ENCODE measurements at places on chromosomes 2 and 18.

DNA sequence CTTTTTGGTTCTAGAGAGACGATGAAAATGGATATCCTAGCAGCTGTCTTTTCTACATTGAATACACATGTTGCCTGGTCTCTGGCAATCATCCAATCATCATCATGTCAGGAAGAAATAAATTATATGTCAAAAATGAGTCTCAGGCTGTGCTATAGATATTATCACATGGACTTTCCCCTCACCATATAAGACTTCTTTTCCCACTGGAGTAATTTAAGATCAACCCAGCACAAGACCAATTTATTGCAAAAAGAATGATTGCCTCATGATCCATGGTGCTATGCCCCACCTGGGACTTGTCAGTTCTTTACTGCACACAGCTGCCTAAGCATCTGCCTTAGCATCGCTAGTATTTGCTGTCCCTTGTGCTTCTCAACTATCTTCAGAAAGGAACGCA is 783.7 kb upstream of the TMEFF2 start:
- no peak for DNase-seq

GRCh38 chr2:124683536-124684428 is 658.7 kb downstream of the CNTNAP5 start:
- DNase-seq: no peak

GRCh38 chr2:85914922-85915321 is 26.1 kb upstream of the ST3GAL5 start:
- no peak for DNase-seq

DNA sequence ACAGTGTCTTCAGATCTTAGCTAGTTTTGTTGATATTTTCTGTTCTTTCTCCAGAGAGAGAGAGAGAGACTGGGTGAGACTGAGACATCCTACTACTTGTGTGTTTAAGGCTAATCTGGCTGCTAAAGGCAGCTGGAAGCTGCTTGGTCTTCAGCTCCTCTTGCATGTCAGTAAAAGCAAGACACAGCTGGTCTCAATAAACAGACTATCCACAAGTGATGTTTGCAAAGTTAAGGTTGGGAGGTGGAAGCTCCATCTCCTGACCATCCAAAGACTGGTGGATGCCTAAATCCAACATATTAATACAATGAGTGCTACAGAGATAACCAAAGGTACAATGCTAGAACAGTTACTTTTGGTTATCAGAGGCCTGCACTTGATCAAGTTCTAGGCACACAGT is 17.8 kb downstream of the ERFE start:
- DNase-seq: no peak

GRCh38 chr2:75041226-75041625 is 82.8 kb downstream of the POLE4 start:
- DNase-seq: no peak

- DNase-seq: no peak
These were observed 15.1 kb upstream of the WDR33 start for GRCh38 chr2:127826047-127826446.

GRCh38 chr18:54206447-54206846 is 18.0 kb downstream of the MBD2 start:
- no peak for DNase-seq

DNA sequence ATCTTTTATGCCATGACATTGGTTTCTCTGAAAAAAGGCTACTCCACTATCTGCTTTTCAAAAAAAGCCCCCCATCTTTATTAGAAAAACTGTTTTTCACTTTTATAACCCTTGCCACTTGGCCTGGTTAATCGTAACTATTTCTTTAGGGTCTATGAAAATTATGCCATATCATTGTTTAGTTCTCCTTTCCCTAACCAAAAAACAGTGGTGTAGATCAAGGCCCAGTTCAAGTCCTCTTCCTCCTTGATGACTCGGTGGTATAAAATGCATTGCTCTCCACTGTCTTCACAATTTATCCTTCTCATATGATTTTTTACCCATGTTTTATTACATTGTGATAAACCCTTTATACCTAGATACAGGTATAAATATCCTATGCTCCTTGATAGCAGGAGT is 205.5 kb downstream of the ZNF521 start:
- no peak for DNase-seq

- DNase-seq: no peak
These were observed 304.8 kb downstream of the RND3 start for GRCh38 chr2:150182566-150183235.

- DNase-seq: no peak
These were observed 238.7 kb downstream of the TFCP2L1 start for GRCh38 chr2:121046335-121046734.

GRCh38 chr2:138665937-138666336 is 114.3 kb downstream of the NXPH2 start:
- DNase-seq: no peak

DNA sequence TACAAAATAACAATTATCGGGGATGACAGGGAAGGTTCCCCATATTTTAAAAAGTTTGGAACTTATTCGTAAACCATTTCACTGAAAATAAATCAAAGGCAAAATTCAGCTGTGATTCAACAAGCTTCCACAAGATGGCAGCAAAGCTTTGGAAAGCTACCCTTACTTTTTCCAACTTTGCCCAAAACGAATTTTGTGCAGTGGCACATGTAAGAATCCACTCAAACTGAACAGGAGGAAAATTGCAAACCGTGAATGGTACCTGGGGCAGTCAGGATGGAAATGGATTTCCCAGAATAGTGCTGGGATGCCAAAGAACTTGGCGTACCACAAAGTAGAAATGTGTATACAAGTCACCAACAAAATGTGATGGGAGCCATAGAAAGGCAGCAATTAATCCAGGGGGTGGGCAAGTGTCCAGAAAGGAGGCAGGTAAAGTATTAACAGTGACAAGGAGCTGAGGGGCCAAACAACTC is 10.7 kb downstream of the RPL31 start:
- DNase-seq: peak; percentile 20

- no peak for DNase-seq
These were observed 192.6 kb upstream of the TCF4 start for GRCh38 chr18:55780586-55781071.

DNA sequence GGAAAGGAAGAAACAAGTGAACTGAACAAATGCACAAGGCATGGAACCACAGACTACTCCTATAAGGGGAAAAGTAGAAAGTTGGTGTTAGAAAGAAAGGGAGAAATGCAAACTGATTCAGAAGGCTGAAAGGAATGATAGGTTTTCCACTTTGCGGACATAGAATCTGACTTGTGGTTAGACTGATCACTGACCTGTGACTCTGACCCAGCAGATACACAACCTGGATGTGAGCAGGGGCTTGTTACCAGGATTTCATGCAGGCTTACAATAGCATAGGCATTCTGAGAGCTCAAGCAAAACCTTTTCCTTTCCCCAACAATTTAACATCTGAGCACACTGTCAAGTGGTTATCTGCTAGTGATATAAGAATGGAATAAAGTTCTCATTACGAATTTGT is 237.0 kb upstream of the CDH20 start:
- no peak for DNase-seq

DNA sequence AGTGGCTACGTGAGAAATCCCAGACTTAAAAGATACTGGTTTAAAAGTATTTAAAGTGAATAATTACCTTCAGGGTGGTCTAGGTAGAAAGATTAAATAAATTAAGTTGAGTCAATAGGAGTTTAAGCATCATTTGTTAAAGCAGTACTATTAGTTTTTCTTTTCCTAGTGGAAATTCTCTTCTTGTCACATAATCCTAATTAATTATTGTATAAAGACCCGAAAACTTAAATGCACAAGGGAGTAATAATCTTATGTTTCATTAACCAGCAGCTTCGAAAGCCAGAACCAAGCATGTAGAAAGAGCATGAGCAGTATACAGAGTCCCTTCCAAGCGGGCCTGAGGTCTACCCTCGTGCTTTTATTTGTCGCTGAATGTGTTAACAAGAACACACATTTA is 90.2 kb upstream of the SKOR2 start:
- no peak for DNase-seq

DNA sequence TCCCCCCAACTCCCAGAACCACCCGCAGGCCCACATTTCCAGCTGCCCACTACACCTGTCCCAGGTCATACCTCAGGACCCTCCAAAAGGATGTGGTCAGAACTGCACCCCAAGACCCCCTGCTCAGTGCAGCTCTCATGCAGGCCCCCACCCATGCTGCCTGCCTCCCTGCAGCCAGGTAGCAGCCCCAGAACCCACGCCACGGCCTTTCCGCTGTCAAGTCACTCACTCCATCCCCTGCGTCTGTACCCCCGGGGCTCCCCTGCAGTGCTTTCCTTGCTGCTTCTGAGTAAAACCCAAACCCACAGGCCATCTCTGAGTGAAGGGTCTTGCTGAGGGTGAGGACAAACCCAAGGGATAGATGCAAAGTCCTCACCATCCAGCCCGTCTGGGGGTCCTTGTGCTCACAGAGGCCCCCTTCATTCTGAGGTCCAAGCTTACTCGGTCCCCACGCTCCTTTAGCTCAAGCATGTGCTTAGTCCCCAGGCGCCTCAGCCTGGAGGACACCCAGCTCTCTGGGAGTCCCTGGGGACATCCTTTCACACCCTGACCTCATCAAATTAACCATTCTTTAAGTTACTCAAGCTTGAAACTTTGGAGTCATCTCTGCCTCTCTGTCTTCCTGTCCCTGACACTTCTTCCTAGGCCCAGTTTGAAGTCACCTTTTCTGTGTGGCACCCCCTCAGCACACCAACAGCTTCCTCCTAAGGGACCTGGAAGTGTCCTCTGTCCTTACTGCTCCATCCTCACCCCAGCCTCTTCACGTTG is 130.1 kb downstream of the SMAD7 start:
- peak; percentile 82 for DNase-seq
